ENCODE measurements at places on chromosomes 1 and 21.

DNA sequence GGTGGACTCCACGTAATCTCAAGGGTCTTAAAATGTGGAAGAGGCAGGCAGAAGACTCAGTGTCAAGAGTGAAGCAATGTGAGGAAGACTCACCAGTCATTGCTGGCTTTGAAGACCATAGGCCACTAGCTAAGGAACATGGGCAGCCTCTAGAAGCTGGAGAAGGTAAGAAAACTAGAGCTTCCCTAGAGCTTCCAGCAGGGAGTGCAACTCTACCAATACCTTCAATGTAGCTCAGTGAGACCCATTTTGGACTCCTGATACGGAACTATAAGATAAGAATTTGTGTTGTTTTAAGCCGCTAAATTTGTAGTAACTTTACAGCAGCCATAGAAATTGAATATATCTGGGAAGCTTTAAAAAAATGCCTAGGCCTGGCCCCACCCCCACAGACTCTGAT, 18.9 kb downstream of the METTL13 start:
- no peak for DNase-seq

- peak; percentile 86 for DNase-seq
These were observed 76.6 kb downstream of the NDUFS5 start for GRCh38 chr1:39102537-39103327.

DNA sequence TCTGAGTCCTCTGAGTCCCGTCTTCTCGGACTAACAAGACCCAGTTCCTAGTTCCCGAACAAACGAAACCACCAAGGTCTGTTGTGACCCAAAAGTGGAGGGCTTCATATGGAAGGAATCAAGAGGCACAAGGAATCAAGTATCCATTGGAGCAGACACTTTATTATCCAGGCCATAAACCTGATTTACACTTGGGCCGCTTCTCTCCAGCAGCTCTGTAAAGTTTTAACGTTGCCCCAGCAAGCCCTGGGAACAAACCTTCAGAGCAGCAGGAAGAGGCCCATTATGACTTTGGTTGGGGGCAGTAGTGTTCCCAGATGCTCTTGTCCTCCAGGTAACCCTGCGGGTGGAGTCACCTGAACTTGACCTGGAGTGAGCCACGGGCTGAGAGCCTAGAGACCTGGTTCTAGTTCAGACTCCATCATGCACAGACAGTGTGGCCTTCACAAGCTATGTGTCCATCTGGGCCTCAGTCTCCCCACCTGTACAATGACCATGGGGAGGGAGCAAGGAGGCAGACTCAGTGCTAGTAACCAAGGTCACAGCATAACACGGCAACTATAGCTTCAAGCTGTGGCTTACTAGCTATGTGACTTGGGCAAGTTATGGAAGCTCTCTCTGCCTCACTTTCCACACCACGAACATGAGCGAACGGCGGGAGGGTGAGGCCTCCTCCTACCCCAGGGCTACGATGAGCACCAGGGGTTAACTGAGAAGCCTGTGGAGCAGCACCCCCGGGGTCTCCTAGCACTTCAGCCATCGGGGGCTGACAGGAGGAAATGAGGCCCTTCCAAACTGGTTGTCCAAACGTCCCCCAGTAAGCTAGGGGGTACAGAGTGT, 95.7 kb downstream of the GLIS1 start:
- DNase-seq: no peak

GRCh38 chr1:198651650-198652400, 13.0 kb downstream of the PTPRC start:
- DNase-seq: no peak

DNA sequence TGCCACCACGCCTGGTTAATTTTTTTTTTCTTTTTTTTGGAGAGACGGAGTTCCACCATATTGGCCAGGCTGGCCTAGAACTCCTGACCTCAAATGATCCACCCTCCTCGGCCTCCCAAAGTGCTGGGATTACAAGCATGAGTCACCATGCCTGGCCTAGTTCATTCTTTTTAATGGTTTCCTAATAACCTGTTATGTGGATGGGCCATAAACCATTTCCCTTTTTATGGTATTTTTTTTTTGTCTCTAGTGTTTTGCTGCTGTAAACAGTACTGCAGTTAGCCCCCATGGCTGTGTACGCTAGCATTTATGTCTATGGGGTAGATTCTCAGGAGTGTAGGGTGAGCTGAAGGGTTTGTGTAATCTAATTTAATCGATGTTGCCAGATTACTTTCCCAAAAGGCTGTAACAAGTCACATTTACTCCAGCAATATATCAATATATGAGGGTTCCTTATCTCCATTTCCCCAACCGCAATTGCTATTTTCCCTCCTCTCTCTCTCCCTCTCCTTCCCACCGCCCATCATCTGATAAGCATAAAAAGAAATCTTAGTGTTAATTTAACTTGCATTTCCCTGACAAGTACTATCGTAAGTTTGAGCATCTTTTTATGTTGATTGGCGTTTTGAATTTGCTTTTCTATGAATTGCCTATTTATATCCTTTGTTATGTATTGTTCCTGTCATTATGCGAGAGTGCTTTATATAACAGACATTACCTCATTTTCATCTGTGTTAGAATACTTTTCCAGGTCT, 28.7 kb downstream of the RCSD1 start:
- no peak for DNase-seq

DNA sequence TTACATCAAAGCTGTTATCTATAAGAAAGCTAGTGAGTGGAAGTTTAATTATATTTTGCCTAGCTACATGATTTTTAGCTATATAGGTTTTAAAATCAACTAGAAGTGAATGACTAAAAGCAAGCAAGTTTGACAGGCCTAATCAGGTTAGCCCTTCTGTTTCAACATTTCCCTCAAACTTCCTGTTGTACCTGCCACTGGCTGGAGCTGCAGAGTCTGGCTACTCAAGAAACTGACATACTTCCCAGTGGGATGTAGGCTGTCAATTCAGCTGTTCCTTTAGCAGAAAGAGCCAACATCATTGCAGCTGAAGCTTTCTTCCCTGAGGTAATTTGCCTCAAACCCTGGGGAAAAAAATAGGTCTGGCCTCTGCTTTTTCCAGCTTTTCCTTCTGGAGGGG, 87.1 kb upstream of the TNR start:
- DNase-seq: no peak

- no peak for DNase-seq
These were observed 26.7 kb downstream of the PODN start for GRCh38 chr1:53088616-53089300.

- DNase-seq: no peak
These were observed 1338.7 kb upstream of the ADGRL2 start for GRCh38 chr1:80462006-80462405.

GRCh38 chr1:3022511-3022973, 1.3 kb downstream of the ACTRT2 start:
- no peak for DNase-seq

DNA sequence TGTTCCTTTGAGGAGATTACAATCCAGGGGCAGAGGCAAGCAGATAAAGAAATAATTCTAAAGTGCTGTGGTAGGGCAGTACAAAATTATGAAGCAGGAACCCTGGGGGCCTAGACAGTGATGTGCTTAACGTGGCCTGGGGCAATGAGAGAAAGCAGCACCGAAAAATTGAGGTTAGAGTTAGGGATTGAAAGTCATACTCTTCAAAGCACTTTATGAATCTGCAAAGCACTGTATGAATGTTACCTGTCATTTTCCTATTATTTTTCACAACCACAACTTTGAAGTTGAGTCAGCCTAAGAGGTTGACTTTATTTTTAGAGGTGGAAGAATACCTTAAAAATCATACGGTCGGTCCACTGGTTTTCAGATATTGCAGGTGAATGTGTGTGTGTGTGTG, 183.4 kb upstream of the NFIA start:
- no peak for DNase-seq

- no peak for DNase-seq
These were observed 3.5 kb downstream of the EPHX1 start for GRCh38 chr1:225813214-225813964.

GRCh38 chr1:33010932-33011731, 25.6 kb downstream of the AK2 start:
- DNase-seq: peak; percentile 72

DNA sequence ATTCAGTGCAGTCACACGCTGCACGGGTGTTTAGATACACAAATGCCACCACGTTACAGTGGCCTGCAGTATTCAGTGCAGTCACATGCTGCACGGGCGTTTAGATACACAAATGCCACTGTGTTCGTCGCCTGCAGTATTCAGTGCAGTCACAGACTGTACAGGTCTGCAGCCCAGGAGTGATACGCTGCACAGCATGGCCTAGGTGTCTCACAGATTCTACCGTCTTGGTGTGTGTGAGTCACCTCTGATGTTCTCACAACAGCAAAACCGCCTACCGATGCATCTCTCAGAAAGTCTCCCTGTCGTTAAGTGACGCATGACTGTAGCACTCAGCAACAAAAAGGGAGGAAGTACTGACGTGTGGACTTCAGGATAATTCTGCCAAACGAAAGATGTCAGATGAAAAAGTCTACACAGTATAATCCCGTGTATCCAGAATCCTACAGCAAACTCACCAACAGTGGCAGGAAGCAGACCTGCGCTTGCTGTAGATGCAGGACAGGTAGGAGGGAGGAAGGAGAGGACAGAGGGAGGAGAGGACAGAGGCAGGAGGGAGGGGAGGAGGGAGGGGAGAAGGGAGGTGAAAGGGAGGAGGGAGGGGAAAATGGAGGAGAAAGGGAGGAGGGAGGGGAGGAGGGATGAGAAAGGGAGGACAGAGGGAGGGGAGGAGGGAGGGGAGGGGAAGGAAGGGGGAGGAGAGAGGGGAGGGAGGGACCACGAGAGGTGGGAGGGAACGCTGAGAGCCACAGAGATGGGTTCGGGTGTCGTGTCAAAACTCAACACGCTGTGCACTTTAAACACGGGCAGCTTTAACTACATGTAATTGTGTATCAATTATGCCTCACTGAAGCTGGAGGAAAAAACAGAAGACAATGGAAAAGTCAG, 36.3 kb upstream of the PCBP3 start:
- no peak for DNase-seq

- no peak for DNase-seq
These were observed 18.2 kb upstream of the NADK start for GRCh38 chr1:1796466-1796865.

GRCh38 chr1:14974361-14974760, 179.2 kb upstream of the TMEM51 start:
- no peak for DNase-seq

DNA sequence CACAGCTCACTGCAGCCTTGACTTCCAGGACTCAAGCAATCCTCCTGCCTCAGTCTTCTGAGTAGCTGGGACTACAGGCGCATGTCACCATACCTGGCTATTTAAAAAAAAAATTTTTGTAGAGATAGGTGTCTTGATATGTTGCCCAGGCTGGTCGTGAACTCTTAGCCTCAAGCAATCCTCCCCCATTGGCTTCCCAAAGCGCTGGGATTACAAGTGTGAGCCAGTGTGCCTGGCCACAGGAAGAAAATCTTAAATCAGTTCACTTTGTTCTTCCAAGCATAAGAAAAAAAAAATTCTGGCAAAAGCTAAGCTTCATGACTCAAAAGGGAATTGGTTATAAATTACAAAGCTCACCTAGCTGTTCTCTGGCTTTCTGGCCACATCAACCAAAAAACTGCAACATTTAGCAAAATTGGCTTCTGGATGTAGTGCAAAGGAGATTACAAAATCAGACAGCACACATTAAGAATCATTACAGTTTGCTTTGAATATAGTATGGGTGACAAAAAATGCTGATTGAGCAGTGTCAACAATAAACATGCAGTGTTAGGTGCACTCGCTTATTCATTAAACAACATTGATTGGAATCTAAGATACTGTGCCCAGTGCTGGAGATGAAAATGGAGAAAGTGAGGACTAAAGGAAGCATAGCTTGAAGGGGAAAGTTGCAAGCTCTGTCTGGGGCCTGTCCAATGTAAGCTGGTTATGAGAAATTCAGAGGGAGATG, 76.7 kb downstream of the KCTD3 start:
- no peak for DNase-seq

DNA sequence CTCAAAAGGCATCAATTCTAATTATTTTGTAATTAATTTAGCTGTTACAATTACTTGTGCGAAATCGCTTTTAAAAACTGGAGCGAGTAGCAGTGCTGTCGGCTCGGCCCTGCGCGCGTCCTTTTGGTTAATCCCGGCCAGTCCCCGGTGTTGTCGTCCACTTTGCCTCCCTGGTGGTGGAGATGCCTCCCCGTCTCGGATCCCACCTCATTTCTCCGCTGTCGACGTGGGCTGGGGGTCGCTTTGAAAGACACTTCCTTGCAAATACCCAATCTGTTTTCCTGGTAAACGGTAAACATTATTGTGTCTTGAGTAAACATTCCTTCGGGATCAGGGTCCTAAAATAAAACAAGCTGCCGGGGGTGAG, 3.7 kb downstream of the FOXD3 start:
- DNase-seq: no peak

- DNase-seq: no peak
These were observed 290.3 kb downstream of the CHRM3 start for GRCh38 chr1:239676522-239677273.

- no peak for DNase-seq
These were observed 6.8 kb downstream of the NCF2 start for GRCh38 chr1:183583466-183583865.

DNA sequence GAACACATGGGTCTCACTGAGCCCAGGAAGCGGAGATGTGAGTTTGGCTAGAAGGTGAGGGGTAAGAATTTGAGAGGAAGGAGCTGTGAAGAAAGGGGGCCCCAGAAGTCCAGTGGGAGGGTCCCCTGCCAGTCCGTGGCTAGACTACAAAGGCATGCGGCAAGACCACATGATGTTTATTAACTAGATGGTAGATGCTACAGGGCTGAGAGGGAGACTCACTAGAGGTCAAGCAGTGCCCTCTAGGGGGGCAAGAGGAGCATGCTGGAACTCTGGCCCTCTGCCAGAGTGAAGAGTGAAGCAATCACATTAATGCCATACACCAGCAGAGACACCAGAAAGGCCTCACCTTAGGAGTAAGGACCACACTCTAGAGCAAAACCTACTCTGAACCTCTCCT, 12.2 kb downstream of the KIAA0319L start:
- DNase-seq: peak; percentile 62

- no peak for DNase-seq
These were observed 2.9 kb downstream of the CYYR1 start for GRCh38 chr21:26570203-26570602.

DNA sequence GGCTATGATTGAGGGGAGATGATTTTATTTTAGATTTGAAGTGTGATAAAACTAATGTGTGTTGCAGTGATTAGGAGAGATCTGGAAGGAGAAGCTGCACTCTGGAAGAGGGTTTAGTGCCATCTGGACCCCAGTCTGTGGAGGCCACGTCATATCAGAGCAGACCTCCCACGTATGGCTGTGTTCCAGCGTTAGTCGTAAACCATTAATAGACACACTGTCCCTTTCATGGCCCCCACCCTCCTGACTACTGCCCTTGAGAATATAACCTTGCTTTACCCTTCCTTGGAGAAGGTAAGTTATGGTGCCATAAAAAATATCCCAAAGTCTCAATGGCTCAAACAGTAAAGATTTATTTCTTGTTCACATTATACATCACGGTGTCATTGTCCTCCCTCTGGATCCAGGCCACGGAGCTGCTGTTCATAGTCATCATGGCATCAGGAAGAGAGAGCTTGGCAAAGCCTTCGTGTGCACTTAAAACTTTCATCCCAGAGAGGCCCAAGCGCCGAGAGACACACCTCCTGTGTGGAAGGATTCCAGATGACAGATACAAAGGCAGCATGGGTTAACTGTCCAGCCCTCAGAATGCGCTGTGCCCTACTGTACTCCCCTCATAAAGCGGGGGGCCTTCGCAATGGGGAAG, 33.2 kb downstream of the RHOU start:
- DNase-seq: no peak

GRCh38 chr1:59043796-59044195, 253.1 kb upstream of the FGGY start:
- DNase-seq: peak; percentile 19

GRCh38 chr1:87144316-87144895, 184.3 kb upstream of the LMO4 start:
- DNase-seq: no peak
